ENCODE measurements at places on chromosomes 12 and 14.
A peak's percentile ranks its signal among the peaks of the same experiment; 100 is the strongest.

DNA sequence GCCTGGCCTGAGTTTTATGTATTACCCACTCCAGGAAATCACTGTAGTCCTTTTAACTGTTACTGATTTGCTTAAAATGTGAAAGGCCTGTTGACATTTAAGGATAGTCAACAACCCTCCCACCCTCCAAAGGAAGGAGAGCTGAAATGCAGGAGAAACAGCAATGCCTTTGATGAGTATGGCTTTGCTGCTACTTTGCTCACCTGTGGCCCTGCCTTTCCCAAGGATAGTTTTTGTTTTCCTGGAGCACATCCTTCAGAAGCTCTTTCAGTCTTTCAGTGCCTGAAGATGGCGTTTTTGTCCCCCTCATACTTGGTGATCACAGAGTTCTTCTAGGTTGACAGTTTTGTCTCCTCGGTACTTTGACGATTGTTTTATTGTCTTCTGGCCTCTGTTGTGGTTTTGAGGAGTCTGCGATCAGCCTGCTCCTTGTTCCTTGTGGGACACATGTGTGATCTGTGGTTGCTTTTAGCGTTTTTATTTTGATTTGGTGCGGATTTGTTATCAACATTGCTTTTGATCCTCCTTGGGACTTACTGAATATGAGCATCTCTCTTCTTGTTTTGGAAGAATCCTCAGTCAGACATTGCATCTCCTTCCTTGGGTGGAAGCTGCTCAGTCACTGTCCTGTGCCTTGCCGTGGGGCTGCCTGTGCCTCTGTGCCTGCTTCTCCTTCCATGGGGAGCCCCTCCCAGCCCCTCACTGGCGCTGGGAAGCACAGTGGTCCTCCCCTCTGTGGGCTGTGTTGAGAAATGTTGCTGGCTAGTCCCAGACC, 17.2 kb downstream of the PACS2 start:
- no peak for DNase-seq

- DNase-seq: no peak
These were observed 9.8 kb downstream of the CCER1 start for GRCh38 chr12:90945070-90945649.

DNA sequence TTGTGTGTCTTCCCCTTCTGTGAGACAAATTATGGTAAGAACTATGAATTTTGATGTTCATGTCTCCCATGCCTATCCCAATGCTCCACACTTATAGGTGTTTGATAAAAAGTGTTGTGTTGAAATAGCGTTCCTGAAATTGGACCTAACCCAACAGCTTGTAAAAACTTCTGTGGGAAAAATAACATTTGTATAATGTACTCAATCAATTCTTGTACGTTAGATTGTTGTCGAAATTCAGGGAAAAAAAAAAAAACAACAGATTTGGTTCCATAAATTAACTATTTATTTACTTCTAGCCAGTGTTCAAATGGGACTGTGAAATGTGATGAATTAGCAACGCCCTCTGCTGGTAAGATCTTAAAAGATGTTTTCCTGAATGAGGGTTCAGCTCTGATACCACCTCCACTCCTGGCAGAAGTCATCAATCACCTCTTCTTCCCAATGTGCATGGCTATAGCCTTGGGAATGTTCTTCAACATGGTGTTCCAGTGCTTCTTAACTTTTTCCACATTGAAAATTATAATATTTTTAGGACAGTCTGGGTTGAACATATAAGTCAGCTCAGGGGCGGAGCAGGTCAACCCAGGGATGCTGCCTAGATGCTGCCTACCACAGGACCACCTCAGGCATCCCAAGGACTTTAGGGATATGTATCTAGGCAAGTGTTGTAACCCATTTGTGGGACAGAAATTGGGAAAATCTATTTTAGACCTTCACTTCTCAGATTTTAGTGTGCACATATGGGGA, 170.6 kb downstream of the OTOGL start:
- DNase-seq: no peak

GRCh38 chr14:69996216-69996615, 117.0 kb downstream of the SMOC1 start:
- DNase-seq: no peak

DNA sequence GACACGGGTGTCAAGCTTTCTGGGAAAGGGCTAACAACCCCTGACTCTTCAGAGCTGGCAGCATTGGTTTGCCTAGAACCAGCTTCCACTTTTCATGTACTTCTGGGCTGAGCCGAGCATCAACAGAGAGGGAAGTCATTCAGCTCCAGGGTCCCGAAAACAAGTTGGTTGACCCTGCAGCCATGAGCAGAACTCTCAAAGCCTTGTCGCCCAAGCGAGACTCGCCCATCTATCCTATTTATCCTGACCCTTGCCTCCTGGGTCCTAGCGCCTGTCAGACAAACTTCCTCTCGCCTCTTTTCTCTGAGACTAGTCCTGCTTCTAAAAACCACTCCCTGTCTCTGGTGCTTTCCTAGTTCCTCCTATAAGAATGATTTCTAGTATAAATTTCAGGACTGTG, 47.9 kb downstream of the ASCL4 start:
- no peak for DNase-seq

GRCh38 chr12:122160761-122161160, 13.3 kb downstream of the IL31 start:
- DNase-seq: no peak

- peak; percentile 83 for DNase-seq
These were observed 28.5 kb downstream of the CDKN1B start for GRCh38 chr12:12745576-12746211.

GRCh38 chr12:72346363-72346944, 74.3 kb downstream of the TRHDE start:
- DNase-seq: peak; percentile 90

DNA sequence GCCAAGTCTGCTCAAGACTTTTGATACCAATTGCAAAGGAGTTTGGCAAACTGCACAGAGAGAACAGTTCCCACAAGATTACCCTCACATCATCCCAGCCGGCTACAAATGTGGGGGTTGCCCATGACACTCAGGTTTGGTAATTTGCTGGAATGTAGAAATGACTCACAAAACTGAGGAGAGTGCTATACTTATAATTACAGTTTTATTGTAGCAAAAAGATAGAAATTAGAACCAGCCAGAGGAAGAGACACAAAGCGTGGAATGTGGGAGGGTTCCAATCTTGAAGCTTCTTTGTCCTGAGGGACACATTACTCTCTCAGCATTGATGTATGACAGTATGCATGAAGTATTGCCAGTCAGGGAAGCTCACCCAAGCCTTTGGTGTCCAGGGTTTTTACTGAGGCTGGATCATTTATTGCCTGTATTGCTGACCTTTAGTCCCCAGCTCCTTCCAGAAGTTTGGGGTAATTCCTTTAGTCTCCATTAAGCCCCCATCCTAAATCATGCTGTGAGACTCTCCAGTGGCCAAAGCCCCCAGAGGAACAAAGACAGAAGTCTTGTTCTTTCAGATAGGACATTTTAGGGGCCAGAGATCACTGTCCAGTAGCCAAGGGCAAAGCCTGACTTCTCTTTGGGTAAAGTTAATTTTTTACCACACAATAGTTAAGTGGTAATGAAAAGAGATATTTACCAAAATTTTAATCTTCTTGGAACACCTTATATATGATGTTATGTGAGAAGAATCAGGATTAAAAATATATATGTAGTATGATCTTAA, 9.9 kb downstream of the TBK1 start:
- no peak for DNase-seq

- no peak for DNase-seq
These were observed 30.7 kb upstream of the OVCH1 start for GRCh38 chr12:29528161-29528560.

- DNase-seq: no peak
These were observed 581.2 kb downstream of the LRFN5 start for GRCh38 chr14:42187846-42188245.

DNA sequence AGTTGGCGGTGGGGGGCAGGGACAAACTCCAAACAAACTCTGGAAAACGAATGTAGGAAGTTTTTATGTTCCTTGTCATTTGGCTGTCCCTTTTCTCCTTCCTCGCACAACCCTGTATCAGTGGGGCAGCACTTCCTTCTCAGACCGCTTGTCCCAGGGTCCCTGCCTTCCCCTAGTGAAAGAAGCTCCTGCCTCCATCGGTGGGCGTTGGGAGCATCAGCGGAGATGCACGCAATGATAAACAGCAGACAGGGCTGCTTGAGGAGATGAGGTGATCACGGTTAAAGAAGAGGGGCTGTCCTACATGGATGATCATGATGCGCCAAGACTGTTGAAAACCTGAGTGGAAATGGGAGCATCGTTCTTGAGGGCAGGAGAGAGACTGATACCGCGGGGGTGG, 620 bp downstream of the C1S start:
- DNase-seq: no peak

DNA sequence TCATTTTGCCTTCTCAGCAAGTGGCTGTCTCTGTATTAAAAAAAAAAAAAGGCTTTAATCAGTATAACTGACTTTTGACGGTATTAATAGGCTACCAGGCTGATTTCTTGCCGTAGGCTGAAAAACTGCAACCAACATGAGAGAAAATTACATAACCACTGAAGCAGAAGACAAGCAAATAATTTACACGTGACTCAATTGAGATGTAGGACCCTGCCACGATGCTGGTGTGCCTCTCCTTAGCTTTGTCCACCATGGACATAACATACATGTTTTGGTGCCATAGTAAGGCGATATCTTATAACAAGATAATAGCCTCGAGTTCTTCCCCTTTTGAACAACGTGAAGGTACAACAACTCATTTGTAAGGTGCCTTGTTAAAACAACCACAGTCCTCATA, 88.7 kb upstream of the GRIP1 start:
- DNase-seq: no peak
